ENCODE measurements at places on chromosomes 12 and 14.

DNA sequence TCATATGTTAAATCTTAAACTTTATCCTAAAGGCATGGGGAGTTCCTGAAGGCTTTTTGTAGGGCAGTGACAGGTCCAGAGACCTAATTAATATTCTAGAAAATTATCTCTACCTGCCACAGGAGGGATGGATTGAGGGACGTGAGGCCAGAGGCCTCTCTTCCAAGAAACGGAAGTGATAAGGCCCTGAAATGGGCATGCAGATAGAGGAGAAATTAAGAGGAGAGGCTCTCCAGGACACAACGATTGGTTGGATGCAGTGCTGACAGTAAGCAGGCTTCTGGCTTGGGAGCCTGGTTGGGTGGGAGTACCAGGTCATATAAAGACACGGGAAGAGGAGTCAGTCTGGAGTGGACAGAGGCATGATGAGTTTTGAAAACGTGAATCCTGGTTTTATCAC is 3.1 kb upstream of the BORCS5 start:
- no peak for DNase-seq

- DNase-seq, result no peak
Observed at GRCh38 chr12:4506870-4507269, 31.8 kb upstream of the RAD51AP1 start.

DNA sequence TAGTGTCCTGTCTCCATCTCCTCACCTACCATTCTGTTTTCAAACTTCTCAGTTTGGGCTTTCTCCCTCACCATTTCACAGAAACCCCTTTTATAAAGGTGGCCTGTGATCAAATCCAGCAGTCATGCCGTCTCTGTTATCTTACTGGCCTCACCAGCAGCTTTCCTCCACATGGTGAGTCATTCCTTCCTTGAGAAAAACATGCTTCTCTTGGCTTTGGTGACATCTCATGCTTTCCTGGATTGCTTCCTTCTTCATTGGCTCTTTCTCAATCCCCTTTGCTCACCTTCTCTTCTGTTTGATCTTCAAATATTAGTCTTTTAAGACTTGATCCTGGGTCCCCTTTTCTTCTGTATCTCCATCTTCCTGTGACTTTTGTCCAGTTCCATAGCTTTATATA is 164.9 kb downstream of the ANO4 start:
- DNase-seq, result no peak

DNA sequence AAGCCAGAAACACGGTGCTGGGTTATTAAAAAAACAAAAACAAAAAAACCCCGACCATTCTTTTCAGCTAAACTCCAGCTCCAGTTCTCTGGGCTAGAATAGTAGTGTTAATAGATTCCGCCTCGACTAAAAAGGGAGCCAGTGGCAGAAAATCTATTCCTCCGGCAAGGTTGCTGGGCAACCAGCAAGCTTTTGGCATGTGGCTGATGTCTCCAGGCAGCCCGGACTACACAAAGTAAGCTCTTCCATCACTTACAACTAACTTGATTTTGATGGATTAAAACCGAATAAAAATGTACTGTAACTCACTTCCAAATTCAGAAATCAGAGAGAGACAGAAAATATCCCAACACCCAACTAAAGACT is 126.4 kb upstream of the FOXN3 start:
- DNase-seq, result no peak

GRCh38 chr14:71942904-71943694 is 10.9 kb downstream of the RGS6 start:
- no peak for DNase-seq

- no peak for DNase-seq
Observed at GRCh38 chr12:122527478-122527944, 462 bp downstream of the KNTC1 start.

GRCh38 chr14:71130491-71131179 is 223.4 kb downstream of the PCNX1 start:
- no peak for DNase-seq

- no peak for DNase-seq
Observed at GRCh38 chr12:12609692-12610091, 2.0 kb upstream of the CREBL2 start.

DNA sequence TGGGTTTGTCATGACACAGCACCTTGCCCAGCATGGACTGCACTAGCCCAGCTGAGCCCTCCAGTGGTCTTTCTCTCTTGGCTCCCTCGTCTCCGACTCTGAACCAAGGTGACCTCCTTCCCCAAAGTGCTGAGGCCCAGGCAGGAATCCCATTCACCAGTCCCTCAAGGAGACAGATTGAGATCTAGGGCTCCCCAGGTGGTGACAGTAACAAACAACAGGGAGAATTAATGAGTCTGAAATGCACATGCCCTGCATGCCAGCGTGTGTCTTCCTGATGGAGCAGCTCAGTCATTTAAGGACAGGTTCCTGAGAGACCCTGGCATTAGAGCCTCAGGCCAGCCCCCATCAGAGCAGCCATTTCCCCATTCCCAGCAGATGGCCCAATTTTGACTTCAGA is 51.4 kb upstream of the OAS1 start:
- no peak for DNase-seq

GRCh38 chr12:32450768-32451167 is 51.4 kb downstream of the FGD4 start:
- DNase-seq, result no peak

GRCh38 chr12:27674989-27675388 is 21.3 kb upstream of the REP15 start:
- DNase-seq, result no peak

DNA sequence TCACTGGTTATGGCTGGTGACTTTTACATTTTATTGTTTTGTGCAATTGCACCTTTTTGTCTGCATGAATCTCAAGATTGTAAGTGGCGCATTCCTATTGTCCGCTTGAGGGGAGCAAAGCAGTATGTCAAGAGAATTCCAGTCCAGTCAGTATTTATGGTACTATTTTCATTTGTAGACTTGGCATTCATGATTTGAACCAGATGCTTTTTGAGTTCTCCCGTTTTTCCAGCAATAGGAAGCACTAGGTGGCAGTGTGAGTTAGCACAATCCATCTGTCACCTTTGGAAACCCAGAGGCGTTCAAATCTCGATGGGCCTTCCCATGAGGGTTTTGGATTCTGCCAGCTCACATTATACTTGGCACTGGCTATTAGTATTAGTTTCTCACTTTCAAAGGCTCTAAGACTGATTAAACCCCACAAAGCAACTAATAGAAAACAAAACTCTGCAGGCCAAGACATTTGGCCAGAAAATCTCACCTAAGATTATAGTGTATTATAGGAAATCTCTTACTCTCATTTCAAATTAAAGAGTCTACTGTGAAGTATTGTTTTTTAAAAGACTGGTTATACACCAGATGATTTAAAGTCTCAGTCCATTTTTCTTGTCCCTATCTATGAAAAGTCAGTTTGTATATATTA is 2.2 kb downstream of the DACT1 start:
- peak; percentile 64 for DNase-seq

DNA sequence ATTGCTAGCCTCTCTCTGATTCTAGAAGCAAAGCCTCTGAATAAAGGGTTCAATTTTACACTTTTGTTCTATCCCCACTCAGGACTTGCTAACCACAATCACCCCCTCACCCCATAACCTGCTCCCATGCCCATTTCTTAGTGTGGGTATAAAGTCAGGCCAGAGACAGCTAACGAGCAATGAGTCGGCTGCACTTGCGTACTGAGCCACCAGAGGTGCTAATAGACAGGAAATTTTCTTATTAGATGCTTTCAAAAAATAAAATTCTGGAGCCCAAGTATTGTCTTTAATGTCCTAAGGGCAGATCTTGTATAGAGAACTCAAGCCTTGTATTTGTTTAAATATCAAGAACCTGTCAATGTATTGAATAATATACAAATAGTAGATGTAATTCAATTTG is 256.9 kb downstream of the SYT1 start:
- no peak for DNase-seq

- no peak for DNase-seq
Observed at GRCh38 chr12:132936163-132936562, 19.9 kb downstream of the ZNF605 start.

DNA sequence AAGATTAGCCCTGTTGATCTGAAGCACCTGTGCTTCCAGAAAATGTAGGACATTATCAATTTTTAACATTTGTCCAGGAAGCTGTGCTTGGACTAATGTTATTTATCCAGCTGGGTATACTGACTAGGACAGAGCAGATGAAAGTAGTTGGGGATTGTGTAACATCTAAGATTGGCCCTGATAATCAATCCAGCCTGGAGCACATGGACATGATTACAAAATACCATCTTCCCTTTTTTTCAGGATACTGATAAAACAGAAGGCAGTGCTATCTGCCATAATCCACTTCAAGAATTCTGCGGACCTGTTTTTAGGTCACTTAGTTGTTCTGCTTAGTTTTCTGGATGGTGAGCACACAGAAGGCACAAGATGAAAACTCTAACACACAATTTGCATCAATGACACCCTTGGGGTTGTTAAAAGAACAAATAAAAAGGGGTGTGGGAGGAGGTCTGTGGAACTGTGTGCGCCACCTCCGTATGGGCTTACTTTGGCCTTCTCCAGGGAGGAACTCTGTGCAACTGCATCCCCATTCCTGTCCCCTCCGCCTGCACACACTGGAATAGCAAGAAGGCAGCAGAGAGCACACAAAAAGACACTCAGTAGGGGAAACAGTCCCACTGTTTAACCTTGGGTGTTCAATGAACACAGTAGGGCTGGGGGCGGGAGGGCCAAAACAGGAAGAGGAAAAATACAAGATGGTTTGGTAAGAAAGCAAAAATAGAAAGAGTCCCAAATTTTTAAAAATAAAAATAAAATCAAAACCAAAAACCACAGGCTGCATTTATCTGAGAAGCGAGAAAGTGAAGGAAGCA is 31.1 kb upstream of the DUSP6 start:
- DNase-seq, result no peak

GRCh38 chr12:67073336-67073735 is 195.8 kb upstream of the CAND1 start:
- no peak for DNase-seq

DNA sequence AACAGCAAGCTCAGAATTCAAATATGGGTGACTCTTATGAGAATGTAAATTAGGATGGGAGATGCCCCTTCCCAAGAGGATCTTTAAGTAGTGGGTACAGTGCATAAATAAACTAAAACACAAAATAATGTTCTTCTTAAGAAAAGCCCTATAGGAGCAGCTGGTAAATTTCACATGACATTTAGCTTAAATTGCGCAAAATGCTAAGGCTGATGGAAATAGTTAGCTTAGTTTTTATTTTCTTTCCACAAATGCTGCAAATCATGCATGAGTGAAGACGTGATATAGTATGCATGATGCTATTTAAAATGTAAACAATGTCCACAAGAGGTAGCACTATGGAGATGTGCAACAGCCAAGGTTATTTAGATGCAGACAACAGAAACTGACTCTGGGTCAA is 328.1 kb downstream of the ATP23 start:
- DNase-seq, result no peak

- no peak for DNase-seq
Observed at GRCh38 chr12:5718680-5719079, 226.4 kb downstream of the ANO2 start.

- DNase-seq, result no peak
Observed at GRCh38 chr14:23360496-23360895, 4.5 kb downstream of the EFS start.

DNA sequence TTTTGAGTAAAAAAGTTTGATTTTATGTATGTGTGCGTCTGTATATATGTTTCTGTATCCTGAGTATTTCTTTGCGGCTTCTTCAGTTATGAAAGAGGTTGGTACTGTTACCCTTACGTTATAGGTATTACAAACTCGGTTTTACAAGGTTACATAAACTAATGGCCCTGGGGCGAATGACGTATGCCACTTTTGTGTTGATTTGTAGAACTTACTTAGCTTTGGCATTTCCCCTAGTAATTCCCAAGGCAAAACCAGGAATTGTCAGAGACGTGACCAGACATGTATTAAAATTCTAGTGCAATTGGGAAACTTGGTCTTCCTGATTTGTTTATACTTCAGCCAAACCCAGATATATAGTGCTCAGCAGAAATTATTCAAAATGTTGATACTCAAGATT is 93.3 kb downstream of the DUSP16 start:
- no peak for DNase-seq

DNA sequence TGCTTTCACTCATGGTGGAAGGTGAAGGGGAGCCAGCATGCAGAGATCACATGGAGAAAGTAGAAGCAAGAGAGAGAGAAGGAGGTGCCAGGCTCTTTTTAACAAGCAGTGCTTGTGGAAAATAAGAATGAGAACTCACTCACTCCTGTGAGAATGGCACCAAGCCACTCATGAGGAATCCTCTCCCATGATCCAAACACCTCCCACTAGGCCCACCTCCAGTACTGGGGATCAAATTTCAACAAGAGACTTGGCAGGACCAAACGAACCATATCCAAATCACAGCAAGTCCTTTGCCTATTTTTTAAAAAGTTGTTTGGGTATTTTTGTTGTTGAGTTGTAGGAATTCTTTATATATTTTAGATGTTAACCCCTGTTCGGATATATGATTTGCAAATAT is 245.9 kb upstream of the ARID2 start:
- no peak for DNase-seq

DNA sequence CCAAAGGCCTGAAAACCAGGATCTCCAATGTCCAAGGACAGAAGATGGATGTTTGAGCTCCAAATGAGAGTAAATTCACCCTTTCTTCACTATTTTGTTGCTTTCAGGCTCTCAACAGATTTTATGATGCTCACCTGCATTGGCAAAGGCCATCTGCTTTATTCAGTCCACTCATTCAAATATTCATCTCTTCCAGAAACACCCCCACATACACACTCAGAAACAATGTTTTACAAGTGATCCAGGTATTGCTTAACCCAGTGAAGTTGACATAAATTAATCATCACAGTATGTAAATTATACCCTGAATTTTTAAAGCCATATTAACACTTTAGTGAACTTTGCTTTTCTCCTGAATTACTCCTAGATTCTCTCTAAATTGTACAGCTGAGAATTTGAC is 63.3 kb downstream of the DUSP6 start:
- DNase-seq, result no peak

GRCh38 chr12:128813883-128814282 is 9.9 kb downstream of the SLC15A4 start:
- DNase-seq, result no peak

DNA sequence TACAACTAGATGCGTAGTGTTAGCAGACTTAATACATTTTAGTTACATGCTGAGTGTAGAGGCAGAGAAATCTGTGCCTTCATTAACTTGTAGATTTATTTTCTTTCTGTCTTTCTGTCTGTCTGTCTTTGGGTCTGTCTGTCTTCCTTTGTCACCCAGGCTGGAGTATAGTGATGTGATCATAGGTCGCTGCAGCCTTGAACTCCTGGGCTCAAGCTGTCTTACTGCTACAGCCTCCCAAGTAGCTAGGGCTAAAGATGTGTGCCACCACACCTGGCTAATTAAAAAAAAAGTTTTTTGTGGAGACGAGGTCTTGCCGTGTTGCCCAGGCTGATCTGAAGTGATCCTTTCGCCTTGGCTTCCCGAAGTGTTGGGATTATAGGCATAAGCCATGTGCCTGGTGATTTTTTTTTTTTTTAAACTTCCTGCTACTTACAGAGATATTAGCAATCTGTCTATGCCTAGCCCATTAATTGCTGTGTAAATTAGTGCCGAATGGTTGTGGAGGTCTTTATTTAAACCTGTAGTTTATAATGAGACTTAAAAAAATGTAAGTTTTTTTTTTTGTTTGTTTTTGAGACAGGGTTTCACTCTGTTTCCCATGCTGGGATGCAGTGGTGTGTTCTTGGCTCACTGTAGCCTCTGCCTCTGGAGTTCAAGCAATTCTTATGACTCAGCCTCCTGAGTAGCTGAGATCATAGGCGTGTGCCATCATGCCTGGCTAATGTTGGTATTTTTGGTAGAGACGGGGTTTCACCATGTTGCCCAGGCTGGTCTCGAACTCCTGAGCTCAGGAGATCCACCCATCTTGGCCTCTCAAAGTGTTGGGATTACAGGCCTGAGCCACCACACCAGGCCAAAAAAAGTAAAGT is 22.8 kb downstream of the ERC1 start:
- peak; percentile 39 for DNase-seq

All from brain pericyte (primary cell).